ENCODE measurements at places on chromosomes 13 and 19. TPM values are rescaled to one million over a fixed set of nuclear protein-coding genes. Genes with fewer than 3 reads are reported as not detected.
A peak's percentile ranks its signal among the peaks of the same experiment; 100 is the strongest.

Gene APOC1
- total RNA-seq = not detected

Gene BRCA2
- total RNA-seq = 1.2 TPM

Gene ZNF575
- total RNA-seq = 0.21 TPM

Gene ZNF415
- total RNA-seq = 9.5 TPM

Gene PLK5
- 2.7 TPM for total RNA-seq

Gene ZNF554
- total RNA-seq = 3.1 TPM

GRCh38 chr19:1183543-1184172, 9.6 kb upstream of the SBNO2 start:
- H3K36me3 ChIP-seq = no peaks in the 10 kb centered on the region
- H3K4me3 ChIP-seq = no peak overlapping the region
- H3K27ac ChIP-seq = no peak overlapping the region
- H3K27me3 ChIP-seq = no peaks in the 10 kb centered on the region

GRCh38 chr19:6521718-6522646, 8.8 kb upstream of the TNFSF9 start:
- H3K36me3 ChIP-seq = no peaks in the 10 kb centered on the region
- no peaks in the 10 kb centered on the region for H3K27me3 ChIP-seq
- no peaks in the 10 kb centered on the region for H3K4me1 ChIP-seq
- DNase-seq = no peak
- H3K27ac ChIP-seq = no peak overlapping the region

DNA sequence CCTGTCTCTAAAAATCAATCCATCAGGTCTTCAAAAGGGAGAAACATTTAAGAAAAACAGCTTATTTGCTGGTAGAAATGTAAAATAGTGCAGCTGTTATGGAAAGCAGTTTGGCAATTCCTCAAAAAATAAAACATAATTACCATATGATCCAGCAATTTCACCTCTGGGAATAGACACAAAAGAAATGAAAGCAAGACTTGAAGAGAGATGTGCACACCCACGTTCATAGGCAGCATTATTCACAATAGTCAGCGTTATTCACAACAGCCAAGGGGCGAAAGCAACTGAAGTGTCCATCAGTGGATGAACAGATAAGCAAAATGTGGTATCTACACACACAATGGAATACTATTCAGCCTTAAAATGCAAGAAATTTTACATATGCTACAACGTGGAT, 45.1 kb upstream of the DOCK9 start:
- H3K36me3 ChIP-seq = no peaks in the 10 kb centered on the region
- DNase-seq = no peak
- no peaks in the 10 kb centered on the region for H3K27me3 ChIP-seq
- no peak overlapping the region for H3K27ac ChIP-seq
- H3K4me1 ChIP-seq = no peaks in the 10 kb centered on the region
- H3K4me3 ChIP-seq = no peak overlapping the region

GRCh38 chr13:93550236-93550635, 323.6 kb downstream of the GPC6 start:
- H3K27ac ChIP-seq = no peak overlapping the region
- no peaks in the 10 kb centered on the region for H3K36me3 ChIP-seq
- H3K4me1 ChIP-seq = no peaks in the 10 kb centered on the region
- DNase-seq = no peak
- H3K4me3 ChIP-seq = no peak overlapping the region

GRCh38 chr19:46624958-46625661, at the start of gene PTGIR:
Gene PTGIR (minus strand): TSS chr19:46625089. CDS start chr19:46624225, 864 bp downstream.
- H3K27ac ChIP-seq = peak within 1 kb of the TSS; percentile 81
- peaks cover 5% of the 10 kb centered on the region for H3K4me1 ChIP-seq
- H3K27me3 ChIP-seq = no peaks in the 10 kb centered on the region
- DNase-seq = peak; percentile 84
- H3K4me3 ChIP-seq = no peak within 1 kb of the TSS

GRCh38 chr13:41696163-41697003, 239.0 kb downstream of the RGCC start:
- no peaks in the 10 kb centered on the region for H3K27me3 ChIP-seq
- peaks cover 14% of the 10 kb centered on the region for H3K4me1 ChIP-seq
- H3K27ac ChIP-seq = peak overlapping the region; percentile 62
- no peak for DNase-seq
- no peak overlapping the region for H3K4me3 ChIP-seq

- no peaks in the 10 kb centered on the region for H3K36me3 ChIP-seq
- H3K27ac ChIP-seq = no peak overlapping the region
- no peaks in the 10 kb centered on the region for H3K27me3 ChIP-seq
- H3K4me3 ChIP-seq = no peak overlapping the region
These were observed 22.1 kb upstream of the WDFY2 start for GRCh38 chr13:51562011-51562671.

- no peak for DNase-seq
- H3K27ac ChIP-seq = no peak overlapping the region
- no peak overlapping the region for H3K4me3 ChIP-seq
- H3K4me1 ChIP-seq = no peaks in the 10 kb centered on the region
- no peaks in the 10 kb centered on the region for H3K27me3 ChIP-seq
- H3K36me3 ChIP-seq = no peaks in the 10 kb centered on the region
These were observed 153.8 kb upstream of the UBL3 start for GRCh38 chr13:30004204-30004603.

DNA sequence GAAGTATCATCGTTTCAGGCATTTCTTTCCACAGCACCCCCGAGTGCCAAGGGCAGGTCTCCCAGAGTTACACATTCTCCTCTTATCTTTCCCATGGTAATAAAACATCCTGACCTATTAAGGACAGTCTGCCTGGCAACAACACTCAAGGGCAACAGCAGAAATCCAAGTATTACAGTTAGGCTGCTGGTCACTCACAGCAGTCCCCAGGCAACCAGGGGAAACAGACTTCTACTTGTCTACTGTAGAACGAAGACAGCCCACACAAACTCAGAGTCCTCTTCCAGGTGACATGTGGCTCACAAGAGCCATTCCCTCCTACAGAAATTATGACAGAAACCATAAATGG, 24.3 kb downstream of the RCBTB1 start:
- H3K27ac ChIP-seq = peak overlapping the region; percentile 16
- peak; percentile 25 for DNase-seq
- H3K4me3 ChIP-seq = no peak overlapping the region

DNA sequence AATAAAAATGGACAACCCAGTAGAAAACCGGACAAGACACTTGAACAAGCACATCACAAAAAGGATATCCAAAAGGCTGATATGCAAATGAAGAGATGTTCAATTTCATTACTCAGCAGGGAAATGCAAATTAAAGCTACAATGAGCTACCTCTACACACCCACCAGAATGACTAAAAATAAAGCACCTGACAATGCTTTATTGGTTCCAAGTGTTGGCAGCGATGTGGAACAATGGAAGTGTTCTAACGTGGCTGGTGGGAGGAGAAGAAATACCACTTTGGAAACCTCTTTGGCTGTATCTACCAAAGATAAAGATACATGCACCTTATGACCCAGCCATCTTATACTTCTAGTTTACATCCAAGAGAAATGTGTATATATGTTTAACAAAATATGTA, 3.7 kb upstream of the ACP7 start:
- H3K36me3 ChIP-seq = no peaks in the 10 kb centered on the region
- DNase-seq = no peak
- H3K27ac ChIP-seq = no peak overlapping the region
- no peaks in the 10 kb centered on the region for H3K4me1 ChIP-seq

GRCh38 chr13:63605962-63606361, 2190.3 kb upstream of the PCDH20 start:
- H3K4me3 ChIP-seq = no peak overlapping the region
- H3K27ac ChIP-seq = no peak overlapping the region
- no peaks in the 10 kb centered on the region for H3K4me1 ChIP-seq
- DNase-seq = no peak
- no peaks in the 10 kb centered on the region for H3K36me3 ChIP-seq
- H3K27me3 ChIP-seq = no peaks in the 10 kb centered on the region

DNA sequence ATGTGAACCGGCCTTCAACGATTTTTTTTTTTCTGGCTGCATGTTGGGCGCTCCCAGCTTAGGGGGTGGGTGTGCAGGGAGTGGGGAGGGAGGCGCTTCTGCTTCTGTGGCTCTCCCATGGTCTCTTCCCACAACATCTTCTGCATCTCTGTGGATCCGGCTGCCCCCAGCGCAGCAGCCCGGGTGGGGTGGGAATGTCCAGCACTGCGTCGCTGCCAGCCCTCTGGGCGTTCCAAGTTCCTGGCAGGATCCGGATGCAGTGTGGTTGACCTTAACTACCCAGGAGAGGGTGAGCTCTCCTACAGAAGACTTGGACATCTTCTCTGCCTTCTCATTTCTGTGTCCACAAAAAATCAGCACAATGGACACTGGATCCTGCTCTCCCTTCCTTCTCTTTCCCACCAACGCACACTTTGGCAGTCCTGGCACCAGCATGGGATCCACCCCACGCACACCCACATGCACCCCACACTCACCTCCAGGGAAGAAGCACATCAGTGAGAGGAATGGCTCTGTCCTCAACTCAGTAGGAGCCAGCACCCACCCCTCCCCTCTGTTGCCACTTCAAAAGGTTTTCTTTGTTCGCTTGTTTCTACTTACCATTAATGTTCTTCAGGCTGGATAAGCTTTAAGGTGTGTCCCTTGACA, 177.3 kb downstream of the COL4A1 start:
- no peak overlapping the region for H3K4me3 ChIP-seq
- no peak overlapping the region for H3K27ac ChIP-seq
- H3K36me3 ChIP-seq = no peaks in the 10 kb centered on the region
- no peaks in the 10 kb centered on the region for H3K4me1 ChIP-seq

DNA sequence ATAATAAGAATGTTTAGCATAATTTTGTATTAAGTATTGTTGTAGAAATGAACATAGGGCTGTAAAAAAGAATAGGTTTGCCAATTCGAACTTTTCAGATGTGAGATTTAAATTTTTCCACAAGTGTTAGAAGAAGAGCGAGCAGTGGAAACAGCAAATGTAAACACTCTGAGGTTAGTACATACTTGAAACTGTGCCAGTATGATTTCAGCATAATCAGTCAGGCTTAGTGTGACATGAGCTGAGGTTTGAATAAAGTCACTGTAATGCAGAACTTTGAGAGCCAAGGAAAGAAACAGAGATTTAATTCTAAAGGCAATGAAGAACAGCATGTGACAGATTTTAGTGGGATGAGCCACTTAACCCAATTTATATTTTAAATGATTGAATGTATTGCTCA, 2166.4 kb downstream of the PCDH9 start:
- DNase-seq = no peak
- no peaks in the 10 kb centered on the region for H3K36me3 ChIP-seq
- no peak overlapping the region for H3K4me3 ChIP-seq
- H3K27ac ChIP-seq = no peak overlapping the region
- no peaks in the 10 kb centered on the region for H3K27me3 ChIP-seq

DNA sequence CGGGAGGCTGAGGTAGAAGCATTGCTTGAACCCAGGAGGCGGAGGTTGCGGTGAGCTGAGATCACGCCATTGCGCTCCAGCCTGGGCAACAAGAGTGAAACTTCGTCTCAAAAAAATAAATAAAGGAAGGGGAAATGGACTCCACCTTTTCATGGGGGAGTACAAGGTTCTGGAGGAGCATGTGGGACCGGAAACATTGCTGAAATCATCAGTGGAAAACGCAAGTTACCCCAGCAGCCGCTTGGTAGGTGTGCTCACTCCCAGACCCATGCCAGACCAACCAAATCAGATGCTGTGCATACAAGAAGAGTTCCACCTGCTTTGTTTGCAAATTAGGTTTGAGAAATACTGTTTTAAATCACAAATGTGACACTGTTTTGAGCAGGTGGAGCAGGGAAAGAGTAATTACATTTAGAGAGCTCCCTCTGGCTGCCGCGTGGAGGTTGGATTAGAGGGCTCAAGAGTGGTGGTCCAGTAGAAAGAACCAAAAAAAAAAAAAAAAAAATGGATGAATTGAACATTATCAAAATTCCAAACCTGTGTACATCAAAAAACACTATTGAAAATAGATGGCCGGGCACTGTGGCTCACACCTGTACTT, 4.9 kb downstream of the ERICH4 start:
- no peak overlapping the region for H3K27ac ChIP-seq
- H3K36me3 ChIP-seq = no peaks in the 10 kb centered on the region
- H3K27me3 ChIP-seq = no peaks in the 10 kb centered on the region
- no peak for DNase-seq
- no peaks in the 10 kb centered on the region for H3K4me1 ChIP-seq
- no peak overlapping the region for H3K4me3 ChIP-seq

- DNase-seq = no peak
- H3K36me3 ChIP-seq = no peaks in the 10 kb centered on the region
- no peaks in the 10 kb centered on the region for H3K27me3 ChIP-seq
- H3K4me1 ChIP-seq = peaks cover 31% of the 10 kb centered on the region
- peak overlapping the region; percentile 13 for H3K4me3 ChIP-seq
- peak overlapping the region; percentile 82 for H3K27ac ChIP-seq
These were observed 7.6 kb downstream of the PIK3R2 start for GRCh38 chr19:18160493-18160970.

GRCh38 chr19:54928299-54928698, 19.0 kb downstream of the NLRP7 start:
- H3K27ac ChIP-seq = no peak overlapping the region
- no peak overlapping the region for H3K4me3 ChIP-seq
- no peaks in the 10 kb centered on the region for H3K27me3 ChIP-seq
- no peaks in the 10 kb centered on the region for H3K4me1 ChIP-seq
- no peaks in the 10 kb centered on the region for H3K36me3 ChIP-seq

- no peaks in the 10 kb centered on the region for H3K36me3 ChIP-seq
- H3K4me1 ChIP-seq = no peaks in the 10 kb centered on the region
- peak within 1 kb of the TSS; percentile 40 for H3K4me3 ChIP-seq
- DNase-seq = peak; percentile 63
These were observed at the start of gene FXYD5 for GRCh38 chr19:35154525-35155406. Gene FXYD5 (plus strand): TSS chr19:35154735. CDS start chr19:35155551, 816 bp downstream.

DNA sequence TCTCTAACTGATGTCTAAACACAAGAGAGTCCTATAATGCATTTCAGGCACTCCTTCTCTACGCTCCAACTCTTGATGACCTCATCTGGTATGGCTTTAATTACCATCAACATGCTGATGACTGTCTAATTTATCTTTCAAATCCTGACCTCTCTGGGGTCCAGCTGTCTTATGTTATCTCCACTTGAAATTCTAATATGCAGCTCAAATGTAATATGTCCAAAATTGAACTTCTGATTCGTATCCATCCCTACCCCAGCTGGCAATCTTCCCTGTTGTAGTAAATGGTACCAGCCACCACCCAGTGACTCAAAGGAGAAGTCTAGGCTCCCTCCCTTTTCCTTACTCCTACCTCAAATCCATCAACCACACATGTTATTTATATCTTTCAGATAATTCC, 288.0 kb upstream of the SLC10A2 start:
- no peaks in the 10 kb centered on the region for H3K36me3 ChIP-seq
- no peak overlapping the region for H3K27ac ChIP-seq

- no peaks in the 10 kb centered on the region for H3K36me3 ChIP-seq
- no peaks in the 10 kb centered on the region for H3K4me1 ChIP-seq
- H3K4me3 ChIP-seq = no peak overlapping the region
- peaks cover 3% of the 10 kb centered on the region for H3K27me3 ChIP-seq
These were observed 7.4 kb downstream of the CAMSAP3 start for GRCh38 chr19:7602935-7603497.

- no peaks in the 10 kb centered on the region for H3K36me3 ChIP-seq
- H3K27ac ChIP-seq = peak overlapping the region; percentile 49
- H3K4me3 ChIP-seq = no peak overlapping the region
These were observed 375.6 kb downstream of the COG6 start for GRCh38 chr13:40031031-40031430.

Measured in uterus (tissue), 4 donors.